ENCODE measurements at places on chromosomes 1 and 21. TPM values are rescaled to one million over a fixed set of nuclear protein-coding genes. Genes with fewer than 3 reads are reported as not detected.
A peak's percentile ranks its signal among the peaks of the same experiment; 100 is the strongest.

The NR0B2 gene
- 10.3 TPM for total RNA-seq

The LENEP gene
- total RNA-seq, result 0.84 TPM

- H3K36me3 ChIP-seq, result peaks cover 34% of the 10 kb centered on the region
- no peak for DNase-seq
- no peaks in the 10 kb centered on the region for H3K4me1 ChIP-seq
- H3K4me3 ChIP-seq, result no peak overlapping the region
Observed at GRCh38 chr1:33297911-33298622, 22.8 kb downstream of the A3GALT2 start.

DNA sequence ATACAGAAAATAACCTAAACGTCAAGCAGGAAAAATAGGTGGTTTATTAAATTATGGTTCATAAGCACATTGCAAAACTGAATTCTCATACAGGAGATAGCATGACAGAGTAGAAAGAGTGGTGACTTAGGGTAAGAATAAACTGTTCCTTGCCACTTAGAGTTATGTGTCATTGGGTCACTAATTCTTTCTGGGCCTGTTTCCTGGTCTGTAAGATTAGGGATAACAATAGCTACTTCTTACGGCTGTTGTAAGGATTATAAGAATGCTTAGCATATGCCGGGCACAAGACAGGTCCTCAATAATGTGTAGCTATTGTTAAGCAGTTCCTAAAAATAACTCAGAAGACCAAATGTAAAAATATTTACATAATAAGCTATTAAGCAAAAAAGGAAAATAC, 24.2 kb downstream of the SNRNP40 start:
- DNase-seq, result no peak
- no peaks in the 10 kb centered on the region for H3K27me3 ChIP-seq
- peaks cover 3% of the 10 kb centered on the region for H3K4me1 ChIP-seq
- peaks cover 29% of the 10 kb centered on the region for H3K36me3 ChIP-seq

DNA sequence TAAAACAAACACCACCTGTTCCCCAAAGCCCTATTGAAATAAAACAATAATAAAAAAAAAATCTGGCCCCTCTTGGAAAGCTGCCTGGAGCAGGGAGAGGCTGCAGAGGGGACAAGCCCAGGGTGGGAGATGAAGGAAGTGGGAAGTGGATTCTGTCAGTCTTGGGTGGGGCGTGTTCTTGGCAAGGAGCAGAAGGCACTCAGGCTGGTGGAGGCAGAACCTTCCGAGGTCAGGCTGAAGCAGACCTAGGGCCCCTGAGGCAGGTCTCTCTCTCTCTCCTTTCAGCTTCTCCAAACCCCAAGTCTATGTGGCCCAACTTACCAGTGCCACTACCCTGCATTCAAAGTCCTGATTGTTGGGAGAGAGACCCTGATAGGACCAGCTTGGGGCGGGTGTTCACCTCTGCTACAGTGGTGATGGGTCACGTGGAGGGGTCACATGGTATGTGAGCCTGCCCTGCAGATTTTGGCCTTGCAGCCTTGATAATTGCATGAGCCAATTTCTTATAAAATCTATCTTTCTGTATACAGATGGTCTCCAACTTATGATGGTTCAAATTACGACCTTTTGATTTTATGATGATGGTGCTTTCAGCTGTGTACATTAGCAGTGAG, 145.4 kb upstream of the C1orf174 start:
- DNase-seq, result no peak
- no peaks in the 10 kb centered on the region for H3K4me1 ChIP-seq
- H3K27me3 ChIP-seq, result peaks cover 47% of the 10 kb centered on the region
- no peaks in the 10 kb centered on the region for H3K36me3 ChIP-seq
- no peak overlapping the region for H3K4me3 ChIP-seq

- no peak for DNase-seq
- H3K27ac ChIP-seq, result peak overlapping the region; percentile 14
- H3K27me3 ChIP-seq, result no peaks in the 10 kb centered on the region
- H3K36me3 ChIP-seq, result peaks cover 18% of the 10 kb centered on the region
- no peak overlapping the region for H3K4me3 ChIP-seq
- peaks cover 8% of the 10 kb centered on the region for H3K4me1 ChIP-seq
Observed at GRCh38 chr21:45477176-45478114, 64.8 kb downstream of the SLC19A1 start.

The AK4 gene
- 13.8 TPM for total RNA-seq

DNA sequence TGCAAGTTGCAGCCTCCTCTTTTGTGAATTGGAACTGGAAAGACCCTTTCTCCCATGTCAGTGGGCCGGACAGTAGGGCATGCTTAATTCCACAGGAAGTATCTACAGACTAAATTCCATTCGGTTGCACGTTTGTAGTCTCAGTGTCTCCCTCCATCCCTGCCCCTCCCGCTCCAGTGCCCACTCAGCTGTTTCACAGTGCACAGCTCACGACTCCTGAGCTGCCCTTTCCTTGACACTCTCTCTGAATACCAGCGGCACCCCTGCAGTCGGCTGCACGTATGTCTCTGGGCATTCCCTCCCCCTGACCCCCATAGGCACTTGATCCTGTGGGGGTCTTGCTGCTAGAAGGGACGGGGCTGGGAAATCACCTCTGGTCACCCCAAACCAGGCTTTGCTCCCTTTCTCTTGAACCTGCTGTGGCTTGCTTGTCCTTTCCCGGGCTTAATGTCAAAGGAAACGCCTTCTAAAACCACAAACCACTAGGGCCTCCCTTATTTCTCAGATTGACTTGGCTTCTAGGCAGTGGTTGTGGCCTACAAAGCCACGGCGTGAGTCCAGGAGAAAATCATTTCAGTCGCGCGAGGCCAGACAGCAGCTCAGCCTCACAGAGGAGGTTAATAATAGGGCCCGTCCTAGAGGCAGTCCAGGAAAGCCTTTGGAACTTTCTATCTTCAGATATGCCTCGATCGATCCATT, 365.3 kb upstream of the PROX1 start:
- DNase-seq, result no peak
- no peaks in the 10 kb centered on the region for H3K27me3 ChIP-seq
- no peak overlapping the region for H3K4me3 ChIP-seq

DNA sequence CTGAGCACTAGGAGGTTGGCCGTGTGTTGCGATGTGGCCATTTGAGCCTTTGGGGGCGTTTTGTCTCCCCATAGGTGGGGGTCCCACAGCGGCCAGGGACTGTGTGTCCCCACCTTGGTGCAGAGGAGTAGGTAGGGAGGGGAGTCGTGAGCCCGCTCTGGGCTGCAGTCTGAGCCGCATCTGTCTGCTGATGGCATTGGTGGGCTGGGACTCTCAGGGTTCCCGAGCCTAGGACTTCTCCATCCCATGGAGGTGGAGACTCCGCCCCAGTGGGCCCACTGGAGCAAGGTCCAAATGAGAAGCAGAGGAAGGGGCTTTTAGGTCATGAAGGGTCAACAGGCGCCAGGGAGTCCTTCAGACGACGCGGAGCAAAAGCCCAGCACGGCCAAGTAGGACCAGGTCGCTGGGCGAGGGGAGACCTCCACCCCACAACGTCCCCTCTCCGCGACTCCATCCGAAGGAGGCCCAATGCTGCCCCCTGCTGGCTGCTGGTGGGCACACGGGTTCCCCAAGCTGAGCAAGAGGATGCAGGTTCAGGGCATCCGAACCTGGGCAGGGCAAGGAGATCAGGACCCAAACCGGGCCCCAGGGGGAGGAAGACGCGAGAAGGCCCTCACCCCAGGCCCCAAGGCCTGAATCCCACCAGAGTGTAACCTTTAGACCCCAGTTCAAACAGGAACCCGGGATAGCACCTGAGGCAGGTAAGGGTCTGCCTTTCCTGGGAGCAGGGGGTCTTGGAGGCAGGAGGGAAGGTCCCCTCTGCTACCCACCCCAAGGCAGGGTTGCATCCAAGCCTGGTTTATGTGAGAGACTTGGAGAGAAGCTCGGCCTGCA, 14.9 kb downstream of the TTC34 start:
- H3K4me1 ChIP-seq, result no peaks in the 10 kb centered on the region
- no peak for DNase-seq
- no peaks in the 10 kb centered on the region for H3K36me3 ChIP-seq

All from progenitor cell of endocrine pancreas (in vitro differentiated cells).